Hematopoietic multipotent progenitor cell treated with erythropoietin and hydrocortisone succinate and interleukin-3 and kit ligand, for 8 days (in vitro differentiated cells): ENCODE measurements at places on chromosomes 7 and 10.

- no peak for DNase-seq
These were observed 74.8 kb downstream of the MDH2 start for GRCh38 chr7:76122516-76123239.

- peak; percentile 14 for DNase-seq
These were observed 57.7 kb upstream of the ZNRF2 start for GRCh38 chr7:30226614-30227268.

GRCh38 chr10:120979435-120980278, 128.5 kb downstream of the WDR11 start:
- no peak for DNase-seq

GRCh38 chr7:105935250-105935649, 27.8 kb upstream of the CDHR3 start:
- no peak for DNase-seq

GRCh38 chr7:131122394-131122793, 205.3 kb upstream of the MKLN1 start:
- no peak for DNase-seq

- DNase-seq, result no peak
These were observed 7.9 kb downstream of the GPRIN2 start for GRCh38 chr10:46548498-46549090.

DNA sequence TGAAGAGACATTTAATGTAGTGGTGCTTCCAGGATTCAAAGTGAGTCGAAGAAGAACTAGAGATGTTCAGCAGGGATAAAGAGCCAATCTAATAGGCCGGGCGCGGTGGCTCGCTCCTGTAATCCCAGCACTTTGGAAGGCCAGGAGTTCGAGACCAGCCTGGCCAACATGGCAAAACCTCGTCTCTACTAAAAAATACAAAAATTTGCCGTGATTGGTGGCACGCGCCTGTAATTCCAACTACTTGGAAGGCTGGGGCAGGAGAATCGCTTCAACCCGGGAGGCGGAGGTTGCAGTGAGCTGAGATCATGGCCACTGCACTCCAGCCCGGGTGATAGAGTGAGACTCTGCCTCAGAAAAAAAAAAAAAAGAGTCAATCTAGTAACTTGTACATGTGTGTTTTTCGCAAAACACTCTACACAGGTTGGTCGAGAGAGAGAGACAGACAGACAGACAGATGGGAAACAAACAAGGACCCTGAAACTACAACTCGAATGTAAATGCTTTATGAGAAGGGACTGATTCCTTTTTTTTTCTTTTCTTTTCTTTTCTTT, 775 bp downstream of the ABCB8 start:
- DNase-seq, result no peak

DNA sequence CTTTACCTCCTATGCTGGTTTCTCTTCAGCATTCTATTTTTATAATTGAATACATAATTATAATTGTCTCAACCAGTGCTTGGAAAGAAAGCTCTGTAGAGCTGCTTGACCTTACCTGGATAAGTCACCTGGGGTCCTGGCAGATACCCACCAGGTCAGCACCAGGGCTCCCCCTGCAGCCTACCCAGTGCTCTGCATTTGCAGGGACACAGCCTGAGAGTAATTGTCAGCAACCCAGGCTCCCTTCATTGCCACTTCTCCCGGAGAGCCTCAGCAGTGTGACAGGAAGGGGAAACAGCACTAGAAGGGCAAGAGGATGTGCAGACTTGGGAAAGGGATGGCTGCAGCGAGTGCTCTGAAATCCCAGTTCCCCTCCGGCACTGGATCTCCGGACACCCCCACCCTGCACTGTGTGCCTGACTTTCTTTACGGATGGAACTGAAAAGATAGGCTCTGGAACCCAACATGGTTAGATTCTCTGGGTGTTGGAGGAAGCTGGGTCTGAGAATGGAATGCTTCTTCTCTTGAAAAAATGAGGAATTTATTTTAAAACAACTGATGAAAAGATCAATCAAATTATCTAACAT, 11.4 kb upstream of the PAX4 start:
- no peak for DNase-seq
